Muscle of back (tissue), 13 donors: ENCODE measurements at places on chromosomes 4 and X. TPM values are rescaled to one million over a fixed set of nuclear protein-coding genes. Genes with fewer than 3 reads are reported as not detected.
A peak's percentile ranks its signal among the peaks of the same experiment; 100 is the strongest.

DNA sequence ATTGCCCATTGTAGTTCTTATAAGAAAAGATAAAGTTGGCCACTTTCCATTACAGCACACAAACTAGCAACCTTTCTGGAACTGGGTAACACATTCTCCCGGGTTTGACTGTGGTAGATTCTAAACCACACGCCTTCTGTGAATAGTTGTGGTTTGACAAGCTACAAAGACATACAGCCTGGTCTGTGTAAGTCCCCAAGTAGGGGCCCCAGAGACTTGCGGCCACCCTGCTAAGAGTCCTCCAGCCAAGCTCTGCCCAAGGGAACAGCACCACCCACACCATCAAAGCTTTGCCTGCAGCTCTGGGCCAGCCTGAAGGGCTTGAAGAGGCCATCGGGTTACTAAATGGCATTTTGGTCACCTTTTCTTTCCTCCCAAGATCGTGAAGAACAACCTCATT, 203.4 kb downstream of the MAML3 start:
- DNase-seq, result no peak

- DNase-seq, result no peak
Measured at GRCh38 chr4:73420615-73421014, 15.4 kb upstream of the AFP start.

GRCh38 chrX:97616883-97617530, 733.3 kb downstream of the RPA4 start:
- peak; percentile 20 for DNase-seq

DNA sequence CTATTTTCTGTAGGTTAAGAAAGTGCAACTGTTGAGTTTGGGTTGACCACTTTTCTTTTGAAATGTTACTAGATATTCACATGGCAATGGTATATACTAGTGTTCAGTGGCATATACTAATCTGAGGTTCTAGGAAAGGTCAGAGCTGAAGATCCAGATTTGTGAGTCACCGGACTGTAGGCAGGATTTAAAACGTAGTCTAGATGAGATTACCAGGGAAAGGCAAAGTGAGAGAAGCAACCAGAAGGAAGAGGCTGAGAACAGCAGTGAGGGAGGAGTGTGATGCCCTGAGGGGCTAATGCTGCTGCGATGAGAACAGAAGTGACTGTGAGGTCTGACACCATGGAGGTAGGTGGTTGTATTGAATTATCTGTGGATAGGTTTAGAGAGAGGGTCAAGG, 9.7 kb upstream of the PLA2G12A start:
- DNase-seq, result no peak

The UTP14A gene
- 23.6 TPM for polyA plus RNA-seq
